HCT116 (cell line): ENCODE measurements at places on chromosomes 16 and 17. TPM values are rescaled to one million over a fixed set of nuclear protein-coding genes. Genes with fewer than 3 reads are reported as not detected.
A peak's percentile ranks its signal among the peaks of the same experiment; 100 is the strongest.

DNA sequence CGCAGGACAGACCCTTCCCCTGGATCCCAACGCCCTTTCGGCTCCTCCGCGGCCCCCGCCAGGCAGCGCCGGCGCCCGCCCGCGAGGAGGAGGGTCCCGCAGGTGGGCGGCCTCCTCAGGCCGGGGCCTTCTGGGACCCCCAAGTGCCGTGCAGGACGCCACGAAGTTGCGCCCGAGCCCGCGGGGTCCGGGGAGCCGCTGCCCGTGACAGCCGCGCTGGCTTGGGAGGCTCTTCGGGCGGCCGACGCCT lies 504 bp downstream of the ERN1 start:
- H3K4me1 ChIP-seq, result peaks cover 20% of the 10 kb centered on the region
- H3K4me3 ChIP-seq, result peak overlapping the region; percentile 77
- H3K27me3 ChIP-seq, result no peaks in the 10 kb centered on the region

- H3K4me1 ChIP-seq, result peaks cover 7% of the 10 kb centered on the region
- no peaks in the 10 kb centered on the region for H3K27me3 ChIP-seq
- H3K27ac ChIP-seq, result no peak overlapping the region
These were observed 168.0 kb downstream of the AHSP start for GRCh38 chr16:31695667-31696066.

KRTAP3-2 gene
- not detected for total RNA-seq

- H3K27ac ChIP-seq, result no peak overlapping the region
- peaks cover 16% of the 10 kb centered on the region for H3K4me1 ChIP-seq
- H3K27me3 ChIP-seq, result no peaks in the 10 kb centered on the region
- no peaks in the 10 kb centered on the region for H3K36me3 ChIP-seq
These were observed 933 bp downstream of the CCR7 start for GRCh38 chr17:40564195-40564882.

DNA sequence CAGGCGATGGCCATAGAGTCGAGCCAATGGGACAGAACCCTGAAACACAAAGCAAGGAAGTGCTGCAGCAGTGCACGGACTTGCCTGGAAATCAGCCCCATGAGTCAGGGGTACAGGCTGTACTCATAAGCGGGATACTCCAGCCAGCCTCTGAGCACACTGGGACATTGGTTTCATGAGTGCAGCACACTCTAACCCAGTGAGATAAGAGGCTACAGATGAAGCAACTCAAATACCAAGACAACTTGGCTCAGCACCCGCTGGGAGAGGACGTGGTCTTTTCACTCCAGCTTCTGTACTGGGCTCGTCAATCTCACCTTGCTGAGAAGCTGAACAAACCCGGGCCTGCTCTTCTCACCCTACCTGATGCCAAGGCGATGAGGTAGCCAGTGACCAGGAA lies 98.2 kb downstream of the AXIN2 start:
- peaks cover 6% of the 10 kb centered on the region; the same call in 1 of the 2 replicates for H3K4me1 ChIP-seq
- no peaks in the 10 kb centered on the region for H3K27me3 ChIP-seq
- H3K36me3 ChIP-seq, result no peaks in the 10 kb centered on the region

DNA sequence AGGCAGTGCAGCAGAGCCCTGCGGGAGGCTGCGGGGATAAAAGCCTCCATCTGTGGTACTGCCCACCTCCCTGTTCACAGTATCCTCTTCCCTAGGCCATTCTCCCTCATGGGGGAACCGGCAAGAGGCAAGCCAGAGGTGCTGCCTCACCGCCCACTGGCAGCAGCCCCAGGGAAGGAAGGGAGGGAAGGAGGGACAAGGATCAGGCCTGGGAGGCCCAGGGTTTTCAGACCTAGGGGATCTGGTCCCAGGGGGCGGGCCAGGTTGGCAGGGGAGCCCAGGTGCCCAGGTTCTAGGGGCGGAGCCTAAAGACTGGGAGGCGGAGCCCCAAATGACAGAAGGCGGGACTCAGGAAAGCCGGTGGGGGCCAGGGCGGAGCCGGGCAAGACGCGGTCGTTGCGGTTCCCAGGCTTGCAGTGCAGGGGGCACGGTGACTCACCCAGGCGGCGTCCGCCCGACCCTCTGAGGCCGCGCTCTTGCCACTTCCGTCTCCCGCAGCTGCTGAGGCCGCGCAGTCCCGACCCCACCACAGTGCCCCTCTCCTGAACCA lies 3.0 kb upstream of the MTMR4 start:
- H3K27me3 ChIP-seq, result no peaks in the 10 kb centered on the region

GRCh38 chr17:80740141-80740540 lies 195.5 kb downstream of the RPTOR start:
- H3K4me3 ChIP-seq, result no peak overlapping the region
- H3K4me1 ChIP-seq, result no peaks in the 10 kb centered on the region
- H3K27ac ChIP-seq, result no peak overlapping the region
- no peak for DNase-seq
- no peaks in the 10 kb centered on the region for H3K27me3 ChIP-seq
- no peaks in the 10 kb centered on the region for H3K36me3 ChIP-seq

- no peaks in the 10 kb centered on the region for H3K36me3 ChIP-seq
- H3K4me3 ChIP-seq, result no peak overlapping the region
- H3K27me3 ChIP-seq, result no peaks in the 10 kb centered on the region
- no peaks in the 10 kb centered on the region for H3K4me1 ChIP-seq
These were observed 28.3 kb downstream of the VPS35L start for GRCh38 chr16:19583665-19584300.

GRCh38 chr17:68518063-68518815 lies 6.0 kb downstream of the PRKAR1A start:
- H3K4me1 ChIP-seq, result peaks cover 6% of the 10 kb centered on the region; the same call in 1 of the 2 replicates
- DNase-seq, result no peak
- H3K4me3 ChIP-seq, result no peak overlapping the region
- H3K36me3 ChIP-seq, result peaks cover 33% of the 10 kb centered on the region
- no peak overlapping the region for H3K27ac ChIP-seq
- H3K27me3 ChIP-seq, result no peaks in the 10 kb centered on the region
